ENCODE measurements at places on chromosomes 16 and 17.

- DNase-seq = no peak
Observed at GRCh38 chr17:43637563-43638323, 24.0 kb downstream of the MEOX1 start.

GRCh38 chr16:57316390-57317017 lies 32.0 kb upstream of the PLLP start:
- no peak for DNase-seq

- DNase-seq = no peak
Observed at GRCh38 chr17:8441690-8442089, 6.0 kb downstream of the NDEL1 start.

DNA sequence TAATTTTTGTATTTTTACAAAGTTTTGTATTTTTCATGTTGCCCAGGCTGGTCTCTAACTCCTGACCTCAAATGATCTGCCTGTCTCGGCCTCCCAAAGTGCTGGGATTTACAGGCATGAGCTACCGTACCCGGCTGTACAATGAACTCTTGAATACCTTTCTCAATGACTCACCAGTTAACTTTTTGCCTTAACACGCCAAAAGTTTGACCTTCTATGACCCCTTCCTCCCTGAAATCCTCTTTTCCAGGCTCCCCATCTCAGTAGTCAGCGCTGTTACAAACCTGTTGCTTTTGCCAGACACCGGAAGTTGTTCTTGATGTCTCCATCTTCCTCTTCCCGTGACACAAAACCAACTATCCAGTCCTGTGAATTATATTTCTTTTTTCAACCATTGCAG lies 158.1 kb upstream of the ASIC2 start:
- no peak for DNase-seq

- no peak for DNase-seq
Observed at GRCh38 chr16:4426021-4426684, 485 bp downstream of the DNAJA3 start.

DNA sequence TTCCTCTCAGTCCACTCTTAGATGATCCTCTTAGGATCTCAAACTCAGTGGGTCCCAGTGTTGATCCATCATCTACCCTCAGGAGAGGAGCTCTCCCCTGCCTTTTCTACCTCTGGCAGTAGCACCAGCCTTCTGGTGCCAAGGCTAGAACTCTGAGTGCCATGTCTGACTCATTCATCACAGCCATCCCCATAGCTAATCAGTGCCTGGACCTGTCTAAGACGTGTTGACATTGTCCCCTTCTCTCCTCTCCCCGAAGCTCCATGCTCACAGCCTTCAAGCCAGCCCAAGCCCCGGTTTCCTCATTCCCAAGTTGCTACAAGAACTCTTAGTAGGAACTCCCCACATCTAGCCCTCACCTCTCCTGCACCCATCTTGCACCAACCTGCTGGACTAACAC lies 73.5 kb upstream of the GRIN2A start:
- no peak for DNase-seq

DNA sequence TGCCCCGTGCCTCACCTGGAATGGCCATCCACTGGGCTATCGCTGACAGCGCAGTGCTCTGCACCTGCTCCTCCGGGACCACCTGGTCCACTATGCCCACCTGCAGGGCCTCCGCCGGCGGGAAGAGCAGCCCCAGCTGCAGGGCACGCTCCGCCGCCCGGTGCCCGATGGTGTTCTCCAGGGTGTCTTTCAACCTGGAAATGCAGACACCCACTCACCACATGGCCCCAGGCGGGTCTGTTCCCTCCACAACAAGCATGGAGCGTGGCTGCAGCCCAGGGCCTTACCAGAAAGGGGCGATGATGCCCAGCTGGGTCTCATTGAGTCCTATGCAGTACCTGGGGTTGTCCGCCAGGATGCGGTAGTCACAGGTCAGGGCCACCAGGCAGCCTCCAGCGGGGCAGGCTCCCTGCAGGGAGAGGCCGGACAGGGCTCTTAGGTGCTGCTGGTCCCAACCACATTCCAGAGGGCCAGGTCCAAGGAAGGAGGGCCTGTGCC lies 6.8 kb downstream of the DNASE1L2 start:
- no peak for DNase-seq

- DNase-seq = no peak
Observed at GRCh38 chr16:10611825-10612342, 31.5 kb upstream of the EMP2 start.

DNA sequence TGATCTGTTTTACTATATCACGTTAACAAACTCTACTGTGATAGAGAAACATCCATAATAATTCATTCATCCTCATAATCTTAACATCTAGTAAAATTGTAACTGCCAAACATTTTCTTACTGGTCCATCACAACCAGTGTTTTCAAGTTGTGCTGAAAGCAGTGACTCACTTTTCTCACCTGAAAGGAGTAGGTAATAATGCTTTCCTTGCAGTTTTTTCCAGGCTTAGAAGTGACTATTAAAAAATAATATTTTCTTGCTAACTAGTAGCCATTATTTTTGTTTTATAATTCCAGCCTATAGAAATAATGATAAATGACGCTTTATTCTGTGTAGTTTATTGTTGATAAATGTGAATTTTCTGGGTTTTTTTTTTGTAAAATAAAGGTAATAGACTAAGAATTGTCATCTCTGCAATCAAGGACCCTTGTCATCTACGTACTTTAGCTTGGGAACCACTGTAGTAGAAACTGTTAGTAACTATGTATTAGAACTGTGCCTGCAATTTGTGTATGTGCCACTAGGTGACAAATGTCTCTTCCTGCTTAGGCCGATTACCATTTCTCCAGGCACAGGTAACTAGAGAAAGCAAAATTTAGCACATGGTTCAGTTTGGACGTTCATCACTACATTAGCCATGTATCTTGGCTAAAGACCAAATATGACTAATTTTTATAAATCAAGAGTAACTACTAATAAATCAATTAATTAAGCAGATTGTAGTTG lies 409.4 kb upstream of the ERCC4 start:
- no peak for DNase-seq
